ENCODE measurements at places on chromosomes 2 and 18.

DNA sequence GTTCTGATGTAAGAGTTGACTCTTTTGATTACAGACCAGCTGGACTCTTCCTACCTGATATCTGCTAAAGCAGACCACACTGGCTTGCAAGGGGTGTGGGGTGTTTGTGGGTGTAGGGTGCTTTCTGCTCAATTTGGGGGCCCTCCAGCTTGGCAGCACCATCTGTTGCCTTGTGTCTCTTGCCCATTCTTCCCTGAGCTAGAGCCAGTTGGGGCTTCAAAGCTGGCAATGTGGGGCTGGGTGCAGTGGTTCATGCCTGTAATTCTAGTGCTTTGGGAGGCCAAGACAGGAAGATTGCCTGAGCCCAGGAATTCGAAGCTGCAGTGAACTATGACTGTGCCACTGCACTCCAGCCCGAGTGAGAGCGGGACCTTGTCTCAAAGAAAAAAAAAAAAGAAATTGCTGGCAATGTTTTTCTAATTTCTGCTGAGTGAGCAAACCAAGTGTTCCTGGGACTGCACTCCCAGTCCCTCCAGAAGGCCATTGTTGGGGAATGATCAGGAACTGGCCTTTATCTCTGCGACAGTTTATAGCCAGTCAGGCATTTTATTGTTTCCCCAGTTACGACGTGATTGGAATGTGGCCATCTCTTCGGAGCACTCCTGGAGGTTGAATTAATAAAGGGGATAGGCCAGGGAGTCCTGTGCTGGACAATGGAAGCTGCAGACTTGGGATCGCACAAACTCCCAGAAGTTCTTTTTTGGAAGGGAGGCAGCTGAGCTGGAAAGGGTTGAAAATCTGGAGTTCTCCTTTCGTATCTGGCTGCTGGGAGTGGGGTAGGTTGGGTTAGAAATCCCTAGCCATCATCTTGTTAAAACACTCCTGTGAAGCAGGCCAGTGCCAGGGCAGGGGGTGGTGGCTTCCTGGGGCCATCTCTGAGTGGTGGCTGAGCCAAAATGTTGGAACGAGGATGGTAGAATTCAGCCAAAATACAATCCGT, 57.2 kb downstream of the LIPG start:
- DNase-seq = no peak

DNA sequence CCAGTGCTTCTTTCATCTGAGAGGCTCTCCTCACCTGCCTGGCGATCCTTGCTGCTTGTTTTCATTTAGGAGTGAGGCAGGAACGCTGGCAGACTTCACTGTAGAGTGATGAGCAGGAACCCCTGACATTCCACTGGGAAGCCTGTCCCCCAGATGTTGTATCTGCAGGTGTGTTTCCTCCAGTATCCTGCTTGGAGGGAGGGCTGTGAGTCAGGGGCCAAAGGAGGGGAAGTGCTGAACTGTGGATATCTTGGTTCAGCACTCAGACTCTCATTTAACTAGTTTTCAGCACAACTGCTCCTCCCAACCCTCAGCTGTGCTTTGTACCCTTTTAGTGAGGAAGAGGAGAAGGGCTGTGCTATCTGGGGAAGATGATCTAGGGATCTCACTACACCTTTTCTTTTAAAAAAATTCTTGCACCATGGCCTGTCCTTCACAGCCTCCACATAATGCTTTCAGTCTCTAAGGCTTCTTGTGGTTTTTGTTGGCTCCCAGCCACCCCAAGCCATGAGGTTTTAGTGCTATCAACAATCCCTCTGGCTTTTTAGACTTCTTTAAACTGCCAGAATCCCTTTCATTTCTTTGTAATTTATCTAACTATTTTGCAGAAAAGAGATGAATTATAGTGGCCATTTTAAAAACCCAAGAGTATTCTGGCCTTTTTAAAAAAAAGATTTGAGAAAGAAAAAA, 11.2 kb downstream of the ANKAR start:
- no peak for DNase-seq

DNA sequence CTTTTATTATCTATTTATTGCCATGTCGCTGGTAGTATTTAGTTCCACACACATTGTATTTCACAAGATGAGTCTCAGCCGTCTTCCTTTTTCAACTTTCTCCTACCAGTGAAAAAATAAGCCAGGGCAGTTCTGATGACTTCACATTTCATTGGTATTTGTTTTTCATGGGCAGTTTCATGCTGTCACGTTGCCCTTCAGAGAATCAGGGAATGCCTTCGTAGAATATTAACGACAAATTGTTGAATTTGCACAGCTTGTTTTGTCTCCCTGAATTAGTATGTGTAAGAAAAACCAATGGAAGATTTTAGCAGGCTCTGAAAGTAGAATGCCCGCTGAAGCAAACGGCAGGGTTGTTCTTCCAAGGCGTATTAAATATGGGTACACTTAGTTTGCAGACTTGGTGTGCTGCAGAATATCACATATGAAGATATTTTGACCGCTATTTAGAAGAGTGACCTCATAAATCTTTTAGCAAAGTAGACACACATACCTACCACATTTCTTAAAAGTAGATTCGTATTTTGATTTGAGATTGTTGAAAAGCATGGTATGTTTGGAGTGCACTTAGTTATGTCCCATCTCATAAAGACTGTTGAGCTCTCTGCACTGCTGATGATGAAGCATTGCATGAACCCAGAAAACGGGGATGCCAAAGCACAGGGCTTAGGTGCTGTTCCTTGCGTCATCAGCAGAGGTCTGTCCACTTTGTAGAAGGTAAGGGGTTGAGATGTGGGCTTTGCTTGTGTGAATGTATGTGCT, 2.9 kb downstream of the NEDD4L start:
- DNase-seq = no peak

DNA sequence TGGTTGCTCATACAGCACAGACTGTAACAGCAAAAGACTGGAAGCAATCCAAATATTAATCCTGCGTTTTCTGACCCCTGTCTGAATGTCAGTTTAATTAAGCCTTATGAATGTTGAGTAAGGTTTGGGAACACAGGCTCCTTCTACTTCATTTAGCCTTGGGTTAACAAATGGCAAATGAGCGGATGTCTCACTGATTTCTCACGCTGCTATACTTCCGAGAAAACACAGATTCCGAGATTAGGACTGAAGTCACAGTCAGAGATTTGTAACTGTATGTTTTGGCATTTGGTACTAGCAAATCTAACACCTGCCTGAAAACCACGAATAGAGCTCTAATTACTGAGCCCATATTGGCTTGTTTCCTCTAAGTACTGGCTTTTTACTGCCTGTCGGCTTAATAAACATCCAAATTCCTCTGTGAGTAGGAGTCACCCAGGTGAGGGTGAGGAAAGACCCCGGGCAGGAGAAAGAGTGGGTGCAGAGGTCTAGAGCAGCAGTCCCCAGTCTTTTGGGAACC, 10.6 kb downstream of the MC5R start:
- no peak for DNase-seq

DNA sequence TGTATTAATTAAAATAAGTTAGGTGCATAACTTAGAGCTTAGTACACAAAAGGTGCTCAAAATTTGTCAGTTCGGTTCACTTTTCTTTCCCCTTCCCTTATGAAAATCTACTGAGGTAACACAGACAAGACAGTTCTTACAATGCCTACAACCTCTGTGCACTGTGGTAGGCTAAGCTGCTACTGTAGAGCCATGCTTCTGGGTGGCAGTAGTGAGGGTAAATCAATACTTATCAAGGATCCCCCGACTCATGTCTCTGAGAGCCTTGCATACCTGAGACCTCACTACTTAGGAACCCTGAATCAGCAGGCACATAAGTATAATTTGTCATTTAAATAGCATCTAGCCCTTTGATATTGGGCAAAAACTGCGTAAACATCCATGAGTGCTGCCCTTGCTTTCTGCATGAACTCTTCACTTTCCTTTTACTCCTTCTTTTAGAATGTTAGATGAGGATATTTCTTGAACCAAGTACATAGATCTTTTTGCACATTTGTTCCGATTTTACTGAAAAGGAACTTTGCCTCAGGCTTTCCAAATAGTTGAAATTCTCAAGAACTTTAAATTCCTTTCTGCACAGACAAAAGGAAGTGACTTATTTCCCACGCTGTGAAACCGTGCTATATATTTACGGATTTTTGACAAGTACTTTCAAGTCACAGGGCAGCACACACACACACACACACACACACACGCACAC, 234.4 kb downstream of the TRIB2 start:
- no peak for DNase-seq

DNA sequence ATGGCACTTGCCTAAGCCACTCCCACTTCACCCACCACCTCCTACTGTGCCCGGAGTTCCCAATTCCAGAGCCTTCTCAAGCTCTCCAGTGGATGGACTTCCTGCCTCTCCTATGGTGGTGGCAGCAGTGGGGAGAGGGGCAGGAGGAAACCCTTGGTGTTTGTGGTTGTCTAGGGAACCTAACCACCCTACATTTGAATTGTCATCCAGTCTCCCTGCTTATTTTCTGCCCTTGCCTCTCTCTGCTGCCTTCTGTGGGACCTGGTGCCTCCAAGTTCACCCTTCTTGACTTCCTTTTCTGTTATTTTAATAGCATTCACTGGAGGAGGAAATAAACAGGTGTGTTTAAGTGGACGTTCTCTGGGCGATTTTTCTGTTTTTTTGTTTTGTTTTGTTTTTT, 50.0 kb upstream of the HPCAL1 start:
- no peak for DNase-seq

- no peak for DNase-seq
Observed at GRCh38 chr2:133253793-133254192, 314.5 kb downstream of the NCKAP5 start.

- peak; percentile 70 for DNase-seq
Observed at GRCh38 chr18:75125382-75126331, 83.3 kb downstream of the PTGR3 start.

DNA sequence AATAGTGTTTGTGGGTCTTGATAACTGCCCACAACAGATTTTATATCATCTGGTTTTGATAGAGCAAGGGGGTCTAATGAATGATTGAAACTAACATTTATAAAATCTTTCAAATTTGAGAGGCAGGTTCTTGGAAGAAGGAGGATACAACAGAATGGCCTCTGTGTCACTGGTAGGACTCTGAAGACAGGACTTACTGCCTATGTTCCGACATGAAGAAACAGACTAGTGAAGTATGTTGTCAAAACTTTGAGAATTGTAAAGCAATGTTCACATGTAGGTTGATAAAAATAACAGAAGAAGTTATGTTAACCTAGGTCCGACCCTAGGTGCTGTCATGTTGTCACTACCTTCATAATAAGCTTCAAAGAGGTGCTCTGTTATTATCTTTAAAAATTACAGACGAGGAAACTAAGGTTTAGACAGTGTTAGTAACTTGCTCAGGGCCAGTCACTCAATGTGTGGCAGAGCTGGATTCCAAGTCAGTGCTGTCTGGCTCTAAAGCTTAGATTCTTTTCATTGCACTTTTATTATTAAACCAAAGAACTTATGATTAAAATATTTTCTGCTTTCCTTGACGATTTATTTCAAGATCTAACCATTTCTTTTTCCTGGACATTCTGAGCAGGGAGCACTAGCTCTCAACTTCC, 146.2 kb downstream of the RPIA start:
- DNase-seq = no peak

DNA sequence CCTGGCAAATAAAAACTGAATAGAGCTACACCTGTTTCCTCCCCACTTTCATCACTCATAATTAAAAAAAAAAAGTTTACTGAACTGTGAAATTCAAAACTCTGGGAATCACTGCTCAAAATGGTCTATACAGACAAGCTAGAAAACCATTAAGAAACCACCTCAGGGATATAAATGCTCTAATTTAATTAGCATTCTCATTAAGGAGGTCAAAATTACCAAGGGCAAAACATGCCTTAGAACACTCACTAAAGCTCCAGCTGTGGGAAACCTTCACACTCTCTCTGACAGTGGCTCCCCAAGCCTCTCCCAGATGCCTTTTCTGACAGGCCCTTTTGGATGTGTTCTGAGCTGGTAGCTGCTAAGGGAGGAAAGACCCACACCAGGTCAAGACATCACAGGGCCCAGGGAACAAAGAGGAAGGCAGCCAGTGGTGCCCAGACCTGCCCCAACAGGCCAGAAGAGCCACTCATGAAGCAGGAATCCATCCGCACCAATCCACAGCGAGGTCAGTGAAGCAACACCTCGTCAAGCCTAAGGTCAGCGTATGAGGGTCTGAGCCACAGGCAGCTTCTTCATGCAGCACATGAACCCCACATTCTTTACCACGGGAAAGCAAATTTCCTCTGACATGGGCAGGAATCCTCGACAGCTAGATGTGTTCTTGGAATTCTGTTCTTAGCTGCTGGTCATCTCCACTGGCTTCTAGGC, 35.6 kb downstream of the XDH start:
- no peak for DNase-seq

- no peak for DNase-seq
Observed at GRCh38 chr18:9586814-9587213, 27.5 kb downstream of the PPP4R1 start.

DNA sequence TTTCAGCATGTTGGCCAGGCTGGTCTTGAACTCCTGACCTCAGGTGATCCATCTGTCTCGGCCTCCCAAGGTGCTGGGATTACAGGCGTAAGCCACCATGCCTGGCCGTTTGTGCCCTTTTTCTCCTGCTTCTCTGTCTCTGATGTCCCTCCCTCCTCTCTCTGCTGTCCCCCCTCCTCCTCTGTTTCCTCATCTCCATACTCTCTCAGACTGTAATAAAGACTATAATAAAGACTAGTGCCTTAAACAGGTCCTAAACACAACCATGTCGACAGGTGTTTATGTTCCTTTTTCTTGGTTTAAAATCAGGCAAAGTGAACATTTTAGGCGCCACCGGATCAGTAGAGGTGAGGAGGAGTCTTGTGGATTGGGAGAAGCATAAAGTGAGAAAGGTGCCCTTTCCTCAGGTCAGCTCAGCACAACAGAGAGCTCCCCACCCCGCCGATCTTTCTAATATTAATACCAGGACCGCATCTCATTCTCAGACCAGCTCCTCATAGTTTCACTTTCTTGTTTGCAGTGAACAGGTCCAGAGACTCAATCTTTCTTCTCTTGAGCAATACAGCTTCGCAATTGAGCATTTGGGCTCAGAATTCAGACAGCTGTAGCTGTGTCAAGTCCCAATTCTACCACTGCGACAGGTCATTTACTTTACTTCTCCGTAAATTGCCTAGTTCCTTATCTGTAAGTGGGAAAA, 23.7 kb downstream of the TIMM21 start:
- DNase-seq = no peak

Data from HuH-7 (cell line).